GM23338 (cell line): ENCODE measurements at places on chromosomes 2 and 18. TPM values are rescaled to one million over a fixed set of nuclear protein-coding genes. Genes with fewer than 3 reads are reported as not detected.

GRCh38 chr2:66507673-66508201 is 72.8 kb downstream of the MEIS1 start:
- DNase-seq, result peak; percentile 88

DNA sequence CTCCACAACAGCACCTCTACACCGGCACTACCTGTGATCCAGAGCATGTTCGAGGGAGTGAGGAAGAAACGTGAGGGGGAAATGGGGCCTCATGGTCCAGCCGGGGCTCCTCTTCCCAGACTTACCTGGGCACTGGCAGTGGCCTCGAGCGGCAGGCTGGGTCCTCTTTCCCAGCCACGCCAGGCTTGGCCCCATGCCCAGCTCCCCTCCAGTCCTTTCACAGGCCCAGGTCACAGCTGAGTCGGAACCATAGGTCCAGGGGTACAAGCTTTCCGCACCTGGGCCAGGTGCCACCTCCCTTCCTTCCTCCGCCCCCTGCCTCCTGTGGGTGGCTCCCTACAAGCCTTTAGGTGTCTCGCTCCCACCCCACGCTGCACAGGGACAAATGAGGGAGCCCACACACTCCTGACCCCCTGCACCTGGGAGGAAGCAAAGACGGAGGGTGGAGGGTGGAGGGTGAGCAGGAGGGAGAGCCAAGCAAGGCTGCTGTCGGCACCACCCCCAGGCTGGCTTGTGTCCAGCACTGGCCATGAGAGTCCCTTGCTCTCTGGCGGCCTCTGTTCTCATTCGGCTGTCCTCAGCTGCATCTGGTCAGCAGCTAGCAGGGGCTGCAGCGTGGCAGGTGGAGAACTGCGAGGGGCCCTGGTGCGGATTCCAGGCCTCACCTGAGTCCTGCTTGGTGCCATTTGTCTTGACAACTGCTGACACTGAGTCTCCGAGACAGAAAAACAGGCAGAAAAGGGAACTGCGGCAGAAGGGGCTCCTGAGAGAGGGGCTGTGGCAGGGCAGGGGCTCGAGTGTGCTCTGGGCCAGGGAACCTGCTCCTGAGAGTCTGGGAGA is 26.8 kb downstream of the ADRA2B start:
- DNase-seq, result no peak

DNA sequence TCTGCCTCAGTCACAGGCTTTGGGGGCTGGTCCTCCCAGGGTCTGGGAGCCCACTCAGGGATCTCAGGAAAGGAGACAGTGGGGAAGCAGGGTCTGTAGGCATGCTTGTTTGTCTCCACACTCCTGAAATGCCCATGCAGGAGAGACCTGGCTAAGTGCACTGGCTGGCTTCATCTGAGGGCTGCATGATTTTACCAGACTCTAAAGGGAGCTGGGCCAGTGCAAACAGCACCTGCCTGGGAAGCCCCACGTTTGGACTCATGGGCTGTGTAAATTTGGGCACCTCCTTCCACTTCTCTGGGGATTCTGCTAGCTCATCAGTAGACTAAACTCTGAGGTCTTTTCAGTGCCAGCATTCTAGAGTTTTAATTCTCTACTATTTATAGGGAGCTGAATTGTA is 33.7 kb downstream of the LYPD1 start:
- no peak for DNase-seq

DNA sequence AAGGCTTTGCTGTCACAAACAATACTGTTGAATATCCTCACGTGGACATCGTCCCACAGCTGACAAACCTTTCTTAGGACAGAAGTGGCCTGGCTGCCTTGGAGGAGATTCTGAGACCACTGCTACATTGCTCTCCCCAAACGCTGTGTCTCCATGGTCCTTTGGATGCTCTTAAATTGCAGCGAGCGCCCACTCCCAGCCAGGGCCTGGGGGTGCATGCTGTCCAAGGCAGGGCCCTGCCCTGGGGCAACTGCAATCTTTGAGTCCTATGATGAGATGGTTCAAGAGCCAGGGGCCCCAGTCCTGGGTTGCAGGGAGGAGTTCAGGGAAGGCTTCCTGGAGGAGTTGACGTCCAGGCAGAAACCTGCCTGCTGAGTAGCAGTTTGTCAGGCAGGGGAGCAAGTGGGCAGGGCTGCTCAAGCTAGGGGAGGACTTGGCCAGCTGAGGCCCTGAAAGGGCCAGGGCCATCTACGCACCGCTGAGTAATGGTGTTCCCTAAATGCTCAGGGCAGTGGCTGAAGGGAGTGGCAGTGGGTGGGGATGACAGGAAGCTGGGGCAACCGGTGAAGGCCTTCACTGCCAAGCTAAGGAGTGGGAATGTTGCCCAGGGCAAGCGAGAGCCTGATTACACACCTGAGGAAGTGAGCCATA is 10.8 kb upstream of the SDC1 start:
- DNase-seq, result no peak

- DNase-seq, result peak; percentile 91
Observed at GRCh38 chr2:174012347-174013314, 47.5 kb upstream of the SP3 start.

DNA sequence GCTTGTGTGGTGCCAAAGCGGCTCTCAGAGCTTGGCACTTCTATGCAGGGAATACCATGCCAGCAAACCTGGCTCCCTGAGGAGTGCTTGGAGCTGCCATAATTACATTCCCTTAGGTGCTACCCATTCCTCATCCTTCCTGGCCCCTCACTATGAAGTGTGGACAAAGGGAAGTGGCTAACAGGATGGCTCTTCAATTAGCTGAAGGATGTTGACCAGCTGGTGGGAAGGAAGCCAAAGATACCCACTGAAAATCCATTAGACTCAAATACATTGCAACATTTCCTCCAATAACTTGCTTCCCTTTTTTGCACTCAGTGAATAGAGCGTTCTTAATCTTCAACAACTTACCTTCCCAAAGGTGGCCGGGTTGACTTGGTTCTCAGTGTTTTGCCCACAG is 8.5 kb downstream of the RFX8 start:
- no peak for DNase-seq

DNA sequence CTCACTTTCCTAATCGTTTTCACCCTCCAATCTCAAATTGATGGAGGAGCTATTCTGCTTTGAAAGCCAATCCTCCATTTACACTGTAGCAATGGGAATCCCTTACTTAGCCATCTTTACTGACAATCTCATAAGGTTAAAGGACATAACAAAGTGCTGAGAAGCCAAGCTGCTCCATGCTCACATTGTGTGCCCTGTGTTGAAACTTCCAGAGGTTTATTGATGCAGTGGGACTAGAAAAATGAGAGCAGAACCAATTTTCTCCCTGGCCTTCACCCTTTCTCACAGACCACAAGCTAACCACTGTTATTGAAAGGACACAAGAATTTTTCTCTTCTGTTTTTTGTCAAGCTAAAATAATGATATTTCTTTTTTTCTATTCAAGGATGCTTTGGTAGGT is 63.8 kb downstream of the CSRNP3 start:
- no peak for DNase-seq

- DNase-seq, result no peak
Observed at GRCh38 chr2:121771976-121772742, 16.7 kb downstream of the TSN start.

DNA sequence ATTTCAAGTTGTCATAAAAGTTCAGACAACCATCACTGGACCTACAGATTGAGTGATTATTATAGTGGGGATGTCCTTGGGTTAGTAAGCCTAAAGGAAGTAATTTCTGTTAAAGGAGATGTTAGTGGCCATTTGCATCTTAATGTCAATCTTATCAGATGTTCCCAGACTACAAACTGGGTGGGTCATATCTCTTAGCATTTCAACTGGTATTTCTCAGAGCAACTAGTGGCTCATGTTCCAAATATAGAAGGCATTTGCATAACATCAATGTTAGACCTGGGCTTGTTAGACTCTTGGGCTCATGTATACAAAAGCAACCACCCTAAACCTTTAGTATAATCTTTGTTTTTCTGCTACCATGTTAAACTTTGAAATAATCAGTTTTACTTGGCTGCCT is 17.9 kb downstream of the PLEKHA3 start:
- DNase-seq, result no peak

DNA sequence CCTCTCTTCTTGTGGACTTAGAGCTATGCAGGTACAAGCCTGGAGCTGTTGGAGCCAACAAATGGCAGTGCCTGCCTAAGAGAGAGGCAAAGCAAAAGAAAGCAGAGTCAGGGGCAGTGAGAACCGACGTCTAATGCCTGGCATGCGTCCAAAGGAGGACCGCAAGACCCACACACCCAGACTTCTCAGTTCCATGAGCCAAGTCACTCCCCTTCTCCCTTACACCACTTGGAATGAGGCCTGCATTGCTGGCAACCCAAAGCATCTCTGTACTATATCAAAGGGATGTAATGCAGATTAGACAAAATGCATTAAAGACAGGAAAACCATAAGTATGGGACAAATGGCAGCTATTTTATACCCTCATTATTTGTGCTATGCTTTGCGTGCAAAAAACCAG is 49.9 kb upstream of the RNU4ATAC start:
- no peak for DNase-seq

DNA sequence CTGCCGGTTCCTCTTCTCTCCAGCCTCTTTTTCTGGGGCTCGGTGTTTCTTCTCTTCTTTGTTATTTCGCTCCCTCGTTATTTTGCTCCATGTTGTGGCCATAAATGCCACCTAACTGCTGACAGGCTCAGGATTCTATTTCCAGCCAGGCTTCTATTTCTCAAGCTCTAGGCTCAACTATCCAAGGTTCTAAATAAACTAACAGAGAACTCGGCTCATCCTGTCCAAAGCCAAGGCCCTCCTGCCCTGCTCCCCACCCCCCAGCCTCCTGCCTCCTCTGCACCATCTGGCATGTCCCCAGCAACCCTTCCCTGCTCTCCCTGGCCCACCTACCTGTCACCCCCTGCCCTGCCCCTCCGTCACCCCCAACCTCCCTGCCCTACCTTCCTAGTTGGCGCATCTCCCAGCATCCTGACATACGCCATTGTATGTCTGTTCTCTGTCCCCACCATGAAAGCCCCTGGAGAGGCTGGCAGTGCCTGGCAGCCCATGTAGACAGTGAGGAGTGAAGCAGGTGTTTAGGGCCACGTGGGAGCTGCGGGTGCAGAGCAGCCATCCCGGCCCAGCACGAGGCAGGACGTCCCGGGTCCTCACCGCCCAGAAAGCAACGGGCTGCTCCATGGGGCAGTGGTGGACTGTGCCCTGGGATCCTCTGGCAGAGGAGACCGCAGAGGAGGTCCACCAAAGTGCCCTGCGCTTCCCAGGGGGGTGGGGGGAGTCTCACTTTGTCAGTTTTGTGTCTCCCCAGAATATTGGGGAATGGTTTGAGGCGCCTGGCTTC is 186.9 kb downstream of the TWIST2 start:
- no peak for DNase-seq

- DNase-seq, result no peak
Observed at GRCh38 chr2:238019962-238020361, 40.8 kb upstream of the SCLY start.

- DNase-seq, result peak; percentile 40
Observed at GRCh38 chr2:8525582-8526402, 156.1 kb upstream of the ID2 start.

- no peak for DNase-seq
Observed at GRCh38 chr2:155442755-155443372, 744.4 kb downstream of the KCNJ3 start.

DNA sequence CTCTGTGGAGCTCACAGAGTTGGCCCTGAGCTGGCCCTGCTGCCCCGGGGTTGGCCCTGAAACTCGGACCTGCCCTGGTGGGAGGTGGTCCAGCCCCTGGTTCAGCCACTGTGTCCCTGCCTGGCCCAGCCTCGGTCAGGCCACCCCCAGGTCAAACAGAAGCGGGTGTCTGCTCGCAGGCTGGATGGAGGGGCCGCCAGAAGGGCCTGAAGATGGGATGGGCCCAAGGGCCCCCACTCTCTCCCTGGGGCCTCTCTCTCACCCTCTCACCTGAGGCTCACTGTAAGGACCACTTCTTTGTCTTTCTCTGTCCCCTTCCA is 25.1 kb upstream of the B3GNT7 start:
- no peak for DNase-seq

- DNase-seq, result no peak
Observed at GRCh38 chr2:170218456-170218855, 40.5 kb downstream of the MYO3B start.

GRCh38 chr2:13156916-13157315 is 440.2 kb downstream of the TRIB2 start:
- DNase-seq, result no peak

DNA sequence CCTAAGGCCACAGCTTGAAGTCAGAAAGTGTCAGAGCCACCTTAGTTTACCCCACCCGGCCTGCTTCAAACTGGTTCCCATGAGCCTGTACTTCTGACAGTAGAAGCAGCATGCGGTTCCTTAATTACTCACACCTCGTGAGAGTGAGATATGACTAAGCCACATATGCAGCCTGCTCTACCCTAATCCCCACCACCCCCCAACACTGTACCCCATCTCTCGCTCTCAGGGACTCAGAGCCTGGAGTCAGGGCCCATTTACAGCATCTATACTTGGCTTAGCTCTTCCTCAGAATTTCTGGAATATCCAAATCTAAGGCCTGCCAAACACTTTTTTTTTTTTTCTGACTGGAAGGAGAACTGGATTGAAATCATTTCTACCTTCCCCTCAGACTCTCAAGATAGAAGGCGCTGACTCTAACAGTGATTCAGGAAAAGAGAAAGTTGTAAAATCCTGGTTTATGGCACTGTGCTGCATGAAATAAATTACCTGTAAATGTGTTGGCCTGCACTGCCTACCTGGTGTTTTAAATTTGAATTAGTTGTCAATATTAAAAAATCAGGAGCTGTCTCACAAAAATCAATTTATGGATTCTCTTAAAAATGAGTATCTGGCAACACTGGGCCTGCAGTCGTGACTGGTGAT is 360.0 kb downstream of the RND3 start:
- no peak for DNase-seq

DNA sequence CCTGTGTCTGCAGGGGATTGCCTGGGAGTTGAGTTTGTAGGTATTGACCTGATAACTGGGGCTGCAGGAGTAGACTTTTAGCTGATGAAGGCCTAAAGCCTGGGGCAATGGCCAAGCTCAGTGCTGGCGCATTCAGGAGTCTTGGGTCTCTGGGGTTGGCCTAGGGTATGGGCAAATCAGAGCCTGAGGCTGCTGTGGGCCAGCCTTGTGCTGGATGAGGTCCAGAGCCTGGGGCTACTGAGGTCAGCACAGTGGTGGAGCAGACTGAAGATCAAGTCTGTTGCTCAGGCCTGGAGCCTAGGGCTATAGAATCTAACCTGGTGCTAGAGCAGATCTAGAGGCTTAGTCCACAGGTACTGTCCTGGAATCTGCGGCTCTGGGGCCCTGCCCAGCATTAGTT is 262.4 kb downstream of the ZNF804A start:
- DNase-seq, result no peak

DNA sequence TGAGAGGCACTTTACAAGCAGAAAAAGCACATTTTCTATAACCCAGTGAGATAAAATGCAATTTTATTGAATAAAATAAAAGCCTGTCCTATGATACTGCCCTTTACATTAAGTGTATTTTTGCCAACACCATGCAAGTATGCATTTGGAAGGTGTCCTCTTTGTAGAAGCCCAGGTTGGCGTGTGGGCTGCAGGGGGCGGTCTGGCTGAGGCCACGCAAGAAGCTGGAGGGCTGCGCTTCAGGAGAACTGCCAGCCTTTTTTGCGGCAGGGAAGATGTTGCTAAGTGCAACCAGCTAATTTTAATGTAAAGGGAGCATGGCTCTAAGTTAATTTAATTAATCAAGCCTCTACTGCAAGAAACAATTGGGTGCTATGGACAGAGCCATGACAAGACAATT is 562.8 kb upstream of the SALL3 start:
- no peak for DNase-seq

The CCDC74B gene
- 22.1 and 34.5 TPM in 2 replicates for total RNA-seq

The ALK gene
- 0.16 and 0.35 TPM in 2 replicates for total RNA-seq

The WNT10A gene
- not detected in 2 replicates for total RNA-seq

The NETO1 gene
- 20.7 and 26.6 TPM in 2 replicates for total RNA-seq

The LDLRAD4 gene
- 1.0 and 1.9 TPM in 2 replicates for total RNA-seq

The DSG2 gene
- 144 and 147 TPM in 2 replicates for total RNA-seq

The FANCL gene
- total RNA-seq, result 90.4 and 115 TPM in 2 replicates
